ENCODE measurements at places on chromosomes 16 and 17. TPM values are rescaled to one million over a fixed set of nuclear protein-coding genes. Genes with fewer than 3 reads are reported as not detected.

DNA sequence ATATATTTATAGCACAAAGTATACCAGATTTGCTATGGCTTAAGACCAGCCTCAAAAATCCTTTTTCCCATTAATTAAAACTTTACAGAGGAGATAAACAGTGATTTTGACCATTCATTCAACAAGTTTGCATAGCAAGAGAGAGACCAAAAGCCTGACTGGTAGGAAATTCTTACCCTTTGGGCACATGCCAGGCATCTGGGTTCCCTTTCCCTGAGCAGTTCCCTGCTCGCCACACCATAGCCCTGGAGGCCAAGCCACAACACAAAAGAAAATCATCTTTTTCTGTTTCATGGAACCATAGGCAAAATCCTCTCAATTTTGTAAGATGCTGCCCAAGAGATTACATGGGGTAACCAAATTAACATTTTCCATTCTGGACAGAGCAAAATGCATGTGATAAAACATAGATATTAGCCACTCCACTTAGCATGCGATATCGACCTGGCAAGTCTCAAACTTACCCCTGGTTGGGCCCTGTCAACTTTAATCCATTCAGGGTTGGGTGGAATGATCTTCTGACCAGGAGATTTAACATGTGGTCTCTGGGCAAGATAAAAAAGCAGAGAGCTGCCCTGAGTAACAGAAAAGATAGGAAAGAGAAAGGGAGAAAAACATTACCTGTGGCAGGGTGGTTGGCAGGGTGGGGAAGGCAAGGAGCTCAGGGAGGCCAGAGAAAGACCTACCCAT is 57.6 kb upstream of the B4GALNT2 start:
- DNase-seq, result peak; percentile 10

DNA sequence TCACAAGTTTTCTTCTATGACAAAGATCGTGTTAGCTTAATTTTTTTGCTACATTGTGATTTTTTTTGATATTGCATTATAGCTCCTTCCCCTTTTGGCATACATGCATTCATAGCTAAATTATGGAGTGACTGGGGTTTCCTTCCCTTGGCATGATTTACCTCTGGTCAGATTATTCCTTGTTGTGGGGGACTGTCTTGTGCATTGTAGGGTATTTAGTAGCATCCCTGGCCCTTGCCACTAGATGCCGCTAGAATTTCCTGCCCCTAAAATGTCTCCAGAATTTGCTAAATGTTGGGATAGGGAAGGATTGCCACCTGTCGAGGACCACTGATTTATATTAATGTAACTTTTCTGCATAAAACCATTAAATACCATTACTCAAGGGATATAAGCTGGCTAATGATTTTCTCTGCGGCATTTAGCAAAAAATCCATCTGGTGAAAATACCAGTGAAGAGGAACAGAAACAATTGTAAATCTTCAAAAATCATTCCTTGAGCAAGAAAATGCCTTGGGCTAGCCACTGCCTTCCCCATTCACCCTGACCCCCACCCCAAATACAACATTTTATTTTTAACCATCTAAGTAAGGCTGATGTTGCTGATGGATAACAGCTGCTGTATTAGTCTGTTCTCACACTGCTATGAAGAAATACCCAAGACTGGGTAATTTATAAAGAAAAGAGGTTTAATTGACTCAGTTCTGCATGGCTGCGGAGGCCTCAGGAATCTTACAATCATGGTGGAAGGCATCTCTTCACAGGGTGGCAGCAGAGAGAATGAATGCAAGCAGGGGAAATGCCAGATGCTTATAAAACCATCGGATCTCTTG is 195.2 kb downstream of the MAP2K6 start:
- peak; percentile 80 for DNase-seq

Gene CRHR1
- not detected for total RNA-seq

DNA sequence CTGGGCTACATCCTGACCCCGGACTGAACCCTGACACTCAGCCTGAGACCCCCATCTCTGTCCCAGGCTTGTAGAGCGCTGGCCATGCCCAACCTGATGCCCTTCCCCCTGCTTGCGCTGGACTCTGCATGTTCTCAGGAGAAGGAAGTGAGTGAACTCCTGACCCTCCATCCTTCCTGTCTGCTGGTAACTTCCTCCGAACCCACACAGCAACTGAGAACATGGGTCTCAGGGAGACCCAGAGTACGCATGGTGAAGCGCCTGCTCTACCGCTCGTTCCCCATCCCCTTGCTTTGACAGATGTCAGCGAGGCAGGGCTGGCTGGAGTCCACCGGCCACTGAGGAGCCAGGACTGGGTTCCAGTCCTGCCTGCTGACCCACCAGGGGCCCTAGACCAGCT is 6.1 kb downstream of the CAMKK1 start:
- DNase-seq, result no peak

Gene FBXW10
- total RNA-seq, result not detected

Gene CDT1
- 53.4 TPM for total RNA-seq
